ENCODE measurements at places on chromosomes 12 and 14.

DNA sequence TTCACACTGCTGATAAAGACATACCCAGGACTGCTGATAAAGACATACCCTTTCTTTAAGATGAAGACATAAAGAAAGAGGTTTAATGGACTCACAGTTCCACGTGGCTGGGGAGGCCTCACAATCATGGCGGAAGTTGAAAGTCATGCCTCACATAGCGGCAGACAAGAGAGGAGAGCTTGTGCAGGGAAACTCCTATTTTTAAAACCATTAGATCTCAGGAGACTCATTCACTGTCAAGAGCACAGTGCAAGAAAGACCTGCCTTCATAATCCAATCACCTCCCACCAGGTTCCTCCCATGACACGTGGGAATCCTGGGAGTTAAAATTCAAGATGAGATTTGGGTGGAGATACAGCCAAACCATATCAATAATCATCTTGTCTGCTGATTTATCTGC, 278.1 kb downstream of the SLC6A15 start:
- DNase-seq: no peak

DNA sequence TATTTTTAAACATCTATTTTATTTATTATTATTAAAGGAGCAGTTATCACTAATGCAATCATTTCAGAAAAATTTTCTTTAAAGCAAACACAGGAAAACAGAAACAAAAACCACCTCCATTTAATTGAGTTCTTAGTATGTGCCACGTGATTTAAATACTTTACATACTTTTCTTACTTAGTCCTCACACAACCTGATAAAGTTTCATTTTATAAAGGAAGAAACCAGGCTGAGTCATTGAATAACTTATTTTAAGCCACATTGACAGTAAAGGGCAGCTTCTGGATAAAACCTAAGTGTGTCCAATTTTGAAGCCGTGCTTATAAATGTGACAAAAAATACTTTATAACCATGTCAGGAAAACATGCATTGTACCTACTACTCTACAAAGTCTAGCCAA, 57.1 kb upstream of the PCED1B start:
- no peak for DNase-seq

- DNase-seq: no peak
Observed at GRCh38 chr14:89775151-89775550, 179.4 kb downstream of the EFCAB11 start.

GRCh38 chr14:20681348-20682126, 2.8 kb upstream of the RNASE4 start:
- peak; percentile 95 for DNase-seq

DNA sequence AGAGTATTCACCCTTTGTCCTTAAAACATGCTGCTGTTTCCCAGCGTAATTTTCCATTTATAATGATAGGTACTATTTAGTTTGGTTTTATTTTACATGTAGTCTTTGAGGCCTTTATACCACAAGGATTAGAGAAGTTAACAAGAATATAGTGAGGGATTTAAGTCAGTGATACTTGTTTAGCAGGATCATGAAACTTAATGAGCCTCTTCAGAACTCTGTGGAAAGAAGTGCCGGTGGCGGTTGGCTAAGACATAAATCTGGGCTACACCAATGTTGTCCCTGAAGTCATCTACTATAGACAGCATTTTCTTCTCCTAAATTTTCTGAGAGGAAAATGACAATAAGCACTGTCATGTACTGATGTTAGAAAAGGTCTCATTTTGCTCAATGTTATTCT, 1226.0 kb upstream of the SEL1L start:
- DNase-seq: no peak

DNA sequence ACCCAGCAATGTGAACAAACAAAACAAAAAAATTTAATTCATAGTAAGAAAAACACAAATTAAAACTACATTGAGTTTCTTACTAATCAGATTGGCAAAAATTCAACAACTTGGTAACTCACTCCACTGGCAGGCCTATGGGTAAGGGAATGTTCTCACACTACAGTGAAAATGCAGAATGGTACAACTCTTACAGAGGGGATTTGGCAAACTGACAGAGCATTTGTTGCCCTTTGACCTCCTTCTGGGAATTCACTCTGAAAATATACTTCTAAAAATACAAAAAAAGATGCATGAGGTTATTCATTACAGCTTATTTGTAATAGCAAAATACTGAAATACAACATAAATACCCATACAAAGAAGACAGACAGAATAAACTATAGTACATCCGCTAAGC, 32.8 kb downstream of the ABCD2 start:
- DNase-seq: no peak

GRCh38 chr12:112486361-112486760, 67.6 kb downstream of the PTPN11 start:
- no peak for DNase-seq

GRCh38 chr14:59509101-59509500, 24.8 kb downstream of the JKAMP start:
- no peak for DNase-seq

DNA sequence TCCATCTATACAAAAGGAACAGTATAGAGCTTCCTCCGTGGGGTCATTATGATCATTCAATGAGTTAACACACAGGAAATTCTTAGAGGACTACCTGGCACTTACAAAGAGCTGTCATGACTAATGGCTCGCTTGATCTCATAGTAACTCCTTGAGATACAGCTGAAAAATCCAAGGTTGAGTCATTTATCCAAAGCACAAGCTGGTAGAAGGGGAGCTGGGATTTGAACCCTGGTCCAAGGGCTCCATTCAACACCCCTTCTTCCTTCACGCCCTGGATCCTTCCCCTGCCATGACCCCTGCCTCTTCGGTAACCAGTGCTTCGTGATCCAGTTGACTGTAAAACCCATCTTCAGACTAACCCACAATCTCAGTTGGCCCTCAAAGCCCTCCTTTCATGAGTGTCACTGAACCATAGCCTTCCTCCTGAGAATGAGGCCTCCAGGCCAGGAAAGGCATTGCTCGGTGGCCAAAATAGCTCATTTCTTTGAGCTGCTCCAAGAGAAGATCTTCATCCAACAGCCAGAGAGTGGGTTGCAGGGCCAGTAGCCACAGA, 7.8 kb downstream of the ZFP36L1 start:
- no peak for DNase-seq

DNA sequence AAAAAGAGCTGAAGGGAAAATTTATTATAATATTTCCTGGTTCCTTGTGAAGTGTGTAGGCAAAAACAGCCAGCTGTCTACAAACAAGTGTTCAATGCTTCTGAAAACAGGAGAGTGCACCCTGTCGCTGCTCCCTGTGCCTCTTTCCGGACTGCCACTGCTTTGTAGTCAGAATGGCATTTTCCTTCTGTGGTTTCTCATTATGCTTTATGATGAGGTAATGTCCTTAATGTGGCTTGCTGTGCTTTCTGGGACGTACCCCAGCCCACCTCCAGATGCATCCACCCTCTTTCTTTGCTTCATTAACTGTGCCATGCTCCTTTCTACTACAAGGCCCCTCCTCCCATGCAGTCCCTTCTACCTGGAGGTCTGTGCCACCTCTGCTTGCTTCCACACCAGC, 148.1 kb downstream of the SYT1 start:
- DNase-seq: no peak

- no peak for DNase-seq
Observed at GRCh38 chr14:104286086-104286485, 147.7 kb downstream of the KIF26A start.

DNA sequence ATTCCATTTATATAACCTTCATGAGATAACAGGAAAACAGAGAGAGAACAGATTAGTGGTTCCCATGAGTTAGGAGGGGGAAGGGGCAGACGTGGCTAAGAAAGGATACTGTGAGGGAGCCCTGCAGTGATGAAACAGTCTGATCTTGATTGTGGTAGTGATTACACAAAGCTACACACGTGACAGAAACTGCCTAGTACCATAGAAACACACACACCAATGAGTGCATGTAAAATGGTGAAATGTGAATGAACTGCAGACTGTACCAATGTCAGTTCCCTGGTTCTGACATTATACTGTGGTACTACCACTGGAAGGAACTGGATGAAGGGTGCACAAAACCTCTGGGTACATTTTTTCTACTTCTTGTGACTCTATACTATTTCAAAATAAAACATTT, 36.9 kb downstream of the NRDE2 start:
- DNase-seq: peak; percentile 23

DNA sequence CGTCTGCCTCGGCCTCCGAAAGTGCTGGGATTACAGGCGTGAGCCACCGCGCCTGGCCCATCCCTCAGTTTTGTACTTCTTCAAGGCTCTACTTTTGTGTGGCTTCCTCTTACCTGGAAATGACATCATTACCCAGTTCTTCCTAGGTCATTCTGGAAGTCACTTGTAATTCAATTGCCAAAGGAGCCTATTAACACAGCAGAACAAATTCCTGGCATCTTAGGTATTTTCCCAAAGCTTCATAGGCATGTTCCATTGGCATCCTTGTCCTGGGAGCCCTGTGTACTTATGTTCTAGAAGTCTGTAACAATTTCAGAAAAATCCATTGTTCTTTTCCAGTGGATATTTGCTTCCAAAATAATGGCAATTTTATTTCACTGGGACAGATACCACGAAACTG, 60.6 kb downstream of the DAAM1 start:
- no peak for DNase-seq

DNA sequence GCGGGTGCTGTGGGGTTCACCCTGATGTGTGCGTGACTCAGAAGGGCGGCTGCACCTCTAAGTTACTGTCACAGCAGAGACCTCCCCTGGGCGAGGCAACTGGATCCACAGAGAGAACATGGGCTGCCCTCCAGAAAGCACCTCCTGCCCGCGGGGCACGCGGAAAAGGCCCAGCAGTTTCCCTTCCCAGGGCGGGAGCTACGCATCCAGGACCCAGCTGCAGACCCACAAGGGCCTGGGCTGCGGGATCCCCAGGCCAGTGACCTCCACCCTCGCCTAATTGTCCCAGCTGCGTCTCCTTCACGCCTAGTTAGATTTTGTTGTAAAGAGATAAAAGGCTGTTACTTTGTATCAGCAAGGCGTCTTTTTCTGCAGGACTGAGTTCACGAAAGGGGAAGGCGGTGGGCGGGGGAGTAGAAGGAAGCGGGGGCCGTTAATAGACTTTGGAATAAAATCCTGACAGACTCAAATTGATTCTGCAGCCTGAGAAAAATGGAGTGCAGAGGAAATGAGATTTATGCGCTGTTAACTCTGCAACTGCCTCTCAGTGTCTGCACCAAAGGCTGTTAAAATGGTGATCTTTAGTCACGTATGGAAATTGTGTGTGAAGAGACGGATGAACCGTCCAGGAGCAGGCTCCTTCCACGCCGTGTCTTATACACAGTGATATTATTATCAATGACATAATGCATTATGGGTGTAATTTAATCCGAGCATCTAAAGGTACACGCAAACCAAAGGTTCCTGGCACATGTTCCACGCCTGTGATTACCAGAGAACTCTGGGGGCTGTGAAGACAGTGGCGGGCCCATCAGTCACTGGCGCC, 65.9 kb upstream of the FBRSL1 start:
- DNase-seq: no peak

DNA sequence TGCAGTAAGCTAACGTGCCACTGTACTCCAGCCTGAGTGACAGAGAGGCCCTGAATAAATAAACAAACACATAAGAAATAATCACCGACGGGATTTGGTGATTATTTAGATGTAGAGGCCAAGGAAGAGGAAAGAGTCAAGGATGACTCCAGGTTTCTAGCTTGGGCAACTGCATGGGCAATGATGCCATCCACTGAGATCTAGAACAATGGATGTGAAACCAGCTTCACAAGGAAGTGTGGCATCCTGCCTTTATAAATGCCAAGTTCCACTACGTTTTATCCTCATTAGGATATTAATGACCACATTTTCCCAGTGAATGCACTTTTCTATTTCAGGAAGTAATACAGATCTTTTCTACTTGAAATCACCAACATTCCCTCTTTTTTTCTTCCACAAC, 10.9 kb upstream of the PTGER2 start:
- no peak for DNase-seq

DNA sequence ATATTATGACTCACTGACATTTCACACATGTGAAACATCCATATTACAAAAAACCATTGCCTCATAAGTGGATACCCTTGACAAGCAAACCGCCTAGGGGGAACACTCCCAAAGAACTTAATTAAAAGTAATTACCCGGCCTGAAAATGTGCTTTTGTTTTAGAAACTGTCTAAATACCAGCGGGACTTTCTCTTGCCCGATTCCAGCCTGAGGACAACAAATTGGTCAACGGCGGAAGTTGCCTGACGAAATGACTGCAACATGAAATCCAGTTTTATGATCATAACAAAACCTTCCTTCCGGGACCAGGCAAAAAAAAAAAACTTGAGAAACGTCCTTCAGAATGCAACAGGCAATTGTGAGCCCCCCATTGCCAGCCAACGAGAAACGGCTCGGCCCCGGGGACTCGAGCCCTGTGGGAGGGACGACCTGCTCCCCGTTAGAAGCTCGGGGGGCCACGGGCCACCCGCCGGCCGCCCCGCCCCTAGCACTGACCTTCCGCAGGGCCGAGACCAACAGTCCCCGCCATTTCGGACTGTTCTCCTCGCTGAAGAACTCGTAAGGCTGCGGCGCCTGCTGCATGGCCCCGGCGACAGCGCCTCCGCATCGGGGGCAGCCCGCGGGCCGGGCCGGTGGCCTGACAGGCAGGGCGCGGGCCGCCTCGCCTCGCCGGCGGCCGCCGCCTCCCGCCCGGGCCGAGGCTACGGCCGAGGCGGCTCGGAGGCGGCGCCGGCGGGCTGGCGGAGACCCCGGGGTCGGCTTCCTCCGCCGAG, 490 bp downstream of the SOS2 start:
- peak; percentile 68 for DNase-seq

GRCh38 chr12:56769868-56770267, 6.7 kb downstream of the HSD17B6 start:
- DNase-seq: no peak

DNA sequence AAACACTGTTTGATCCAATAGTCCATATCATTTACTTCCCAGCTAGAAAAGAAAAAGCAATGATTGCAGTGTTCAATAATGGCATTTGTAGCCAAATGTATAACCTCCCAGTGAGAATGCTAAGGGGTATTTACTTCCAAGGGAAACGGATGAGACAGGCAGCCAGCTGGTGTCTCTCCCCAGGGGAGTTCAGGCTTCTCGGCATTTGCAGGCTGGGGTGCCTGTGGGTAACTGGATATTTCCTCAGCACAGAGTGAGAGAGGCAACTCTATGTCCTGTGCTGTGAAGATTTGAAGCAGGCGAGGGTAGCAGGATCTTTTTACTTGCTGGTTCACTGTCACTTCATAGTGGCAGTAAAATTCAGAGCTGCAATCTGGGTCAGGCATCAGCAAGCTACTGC, 1455.6 kb upstream of the TMEM132C start:
- no peak for DNase-seq

Measured in OCI-M1 (cell line).